Stimulated activated CD8-positive, alpha-beta memory T cell treated with anti-CD3 and anti-CD28 coated beads, Interleukin-2, amount 100 ng/mL, for 1 hour (primary cell): ENCODE measurements at places on chromosomes 12 and 14.

GRCh38 chr12:115322275-115322674 lies 638.3 kb upstream of the TBX3 start:
- DNase-seq = no peak

- DNase-seq = no peak
Measured at GRCh38 chr14:57981817-57982560, 116.1 kb upstream of the SLC35F4 start.

DNA sequence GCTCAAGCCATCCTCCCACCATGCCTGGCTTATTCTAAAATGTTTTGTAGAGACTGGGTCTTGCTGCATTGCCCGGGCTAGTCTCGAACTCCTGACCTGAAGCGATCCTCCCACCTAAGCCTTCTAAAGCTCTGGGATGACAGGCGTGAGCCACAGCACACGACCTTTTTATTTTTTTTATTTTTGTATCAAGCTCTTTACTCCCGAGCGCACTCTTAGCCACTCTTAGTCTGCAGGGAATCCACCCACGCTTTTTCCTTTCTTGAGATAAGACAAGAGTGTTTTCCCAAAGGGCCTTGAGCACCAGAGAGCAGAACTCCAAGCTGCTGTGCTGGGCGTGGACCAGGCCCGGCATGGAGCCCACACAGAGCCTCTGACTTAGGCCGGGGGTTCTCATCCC lies 23.4 kb downstream of the MAP1LC3B2 start:
- no peak for DNase-seq

- no peak for DNase-seq
Measured at GRCh38 chr12:49068879-49069506, 786 bp downstream of the RHEBL1 start.

GRCh38 chr12:51318846-51319599 lies 5.0 kb downstream of the BIN2 start:
- DNase-seq = peak; percentile 24

DNA sequence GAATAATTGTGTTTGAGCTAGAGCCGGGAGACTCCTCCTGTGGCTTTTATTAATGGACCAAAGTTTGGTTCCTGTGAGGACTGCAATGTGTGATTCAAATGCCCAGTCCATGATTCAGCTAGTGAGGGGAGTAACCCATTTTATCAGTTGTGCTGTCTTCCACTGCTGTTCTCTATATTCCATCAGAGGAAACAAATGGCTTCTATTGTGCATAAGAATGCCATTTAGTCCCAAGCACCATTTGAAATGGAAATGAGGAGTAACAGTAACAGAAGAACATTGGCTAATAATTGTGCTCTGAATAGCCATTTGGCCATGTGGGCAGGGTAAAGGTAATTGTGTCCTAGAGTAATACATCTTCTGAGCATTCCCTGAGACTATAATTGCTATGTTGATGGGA lies 642.7 kb downstream of the DIO2 start:
- no peak for DNase-seq

DNA sequence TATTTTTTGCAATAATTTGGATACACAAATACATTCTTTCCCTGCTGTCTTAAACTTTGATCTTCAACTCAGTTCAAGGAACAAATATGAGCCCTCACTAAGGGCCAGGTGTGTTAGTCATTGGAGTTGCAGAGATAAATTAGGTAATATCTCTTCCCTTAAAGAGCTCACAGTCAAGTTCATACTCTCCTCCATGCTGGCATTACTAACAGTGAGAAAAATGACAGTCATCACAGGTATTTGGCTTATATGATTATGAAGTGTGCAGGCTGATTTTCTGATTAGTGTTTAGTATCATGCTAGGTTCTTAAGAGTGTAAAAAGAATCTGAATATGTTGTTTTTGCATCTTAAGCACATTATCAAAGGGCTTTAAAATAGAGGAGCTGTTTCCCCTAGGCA lies 594.7 kb downstream of the CCER1 start:
- DNase-seq = no peak

- no peak for DNase-seq
Measured at GRCh38 chr12:75933101-75933500, 98.5 kb downstream of the PHLDA1 start.

DNA sequence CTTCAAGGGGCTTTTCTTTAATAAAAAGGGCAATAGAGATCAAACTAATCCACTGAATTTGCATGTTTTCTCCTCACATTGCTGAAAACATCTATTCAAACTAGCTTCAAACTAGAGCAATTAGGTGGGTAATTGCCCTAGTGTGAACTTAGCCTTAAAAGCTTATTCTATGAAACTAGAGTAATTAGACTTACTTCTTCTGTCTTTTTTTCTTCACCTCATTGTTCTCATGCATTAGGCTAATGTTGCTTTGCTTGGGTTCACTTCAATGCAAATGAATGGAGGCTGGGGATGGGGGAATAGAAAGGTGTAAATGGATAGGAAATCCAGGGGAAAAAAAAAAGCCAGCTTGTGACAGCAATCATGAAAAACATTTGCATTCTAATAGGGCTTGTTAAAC lies 414.8 kb upstream of the LMO3 start:
- DNase-seq = no peak

- DNase-seq = no peak
Measured at GRCh38 chr12:73221836-73222235, 949.7 kb downstream of the TRHDE start.

GRCh38 chr12:103924761-103925641 lies 5.2 kb upstream of the HSP90B1 start:
- DNase-seq = no peak

DNA sequence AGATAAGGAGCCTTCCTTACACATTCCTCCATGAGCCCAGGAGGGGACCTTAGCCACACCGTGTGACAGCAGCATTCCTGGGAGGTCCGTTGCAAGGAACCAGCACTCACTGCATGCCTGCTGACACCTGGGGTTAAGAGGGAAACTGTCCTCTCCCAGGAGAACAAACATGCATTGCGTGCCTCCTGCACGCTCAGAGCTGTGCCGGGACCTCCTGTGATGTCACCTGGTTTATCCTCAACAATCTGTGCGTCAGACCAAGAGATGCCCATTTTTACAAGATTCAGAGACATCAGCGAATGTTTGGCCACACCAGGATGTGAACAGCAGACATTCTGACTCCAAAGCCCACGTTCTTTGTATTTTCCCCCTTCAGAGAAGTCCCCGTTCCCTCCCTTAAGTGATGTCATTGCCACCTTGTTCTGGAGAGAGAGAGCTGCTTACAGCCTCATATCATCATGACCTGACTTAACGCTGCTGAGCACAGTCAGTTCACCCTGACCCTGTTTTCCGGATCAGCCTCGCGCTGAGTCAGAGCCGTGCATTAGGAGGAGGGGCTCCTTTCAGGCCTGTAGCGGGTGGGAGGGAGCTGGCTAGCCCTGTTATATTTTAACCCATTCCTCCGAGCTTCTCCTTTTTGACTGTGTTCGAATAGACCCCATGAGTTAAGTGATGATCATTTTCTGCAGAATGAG lies 36.2 kb downstream of the TMEM120B start:
- no peak for DNase-seq

GRCh38 chr14:34489324-34489723 lies 27.3 kb upstream of the SPTSSA start:
- DNase-seq = no peak

GRCh38 chr12:63898764-63899337 lies 54.4 kb downstream of the SRGAP1 start:
- DNase-seq = no peak

DNA sequence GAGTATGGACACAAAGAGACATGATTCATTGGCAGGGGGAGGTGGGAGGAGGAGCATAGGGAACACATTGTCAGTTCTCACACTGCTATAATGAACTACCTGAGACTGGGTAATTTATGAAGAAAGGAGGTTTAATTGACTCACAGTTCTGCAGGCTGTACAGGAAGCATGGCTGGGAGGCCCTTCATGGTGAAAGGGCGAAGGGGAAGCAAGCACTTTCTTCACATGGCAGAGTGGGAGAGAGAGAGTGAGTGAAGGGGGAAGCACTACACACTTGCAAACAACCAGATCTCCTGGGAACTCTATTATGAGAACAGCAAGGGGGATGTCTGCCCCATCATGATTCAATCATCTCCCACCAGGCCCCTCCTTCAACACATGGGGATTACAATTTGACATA lies 391.8 kb downstream of the BMP4 start:
- no peak for DNase-seq

DNA sequence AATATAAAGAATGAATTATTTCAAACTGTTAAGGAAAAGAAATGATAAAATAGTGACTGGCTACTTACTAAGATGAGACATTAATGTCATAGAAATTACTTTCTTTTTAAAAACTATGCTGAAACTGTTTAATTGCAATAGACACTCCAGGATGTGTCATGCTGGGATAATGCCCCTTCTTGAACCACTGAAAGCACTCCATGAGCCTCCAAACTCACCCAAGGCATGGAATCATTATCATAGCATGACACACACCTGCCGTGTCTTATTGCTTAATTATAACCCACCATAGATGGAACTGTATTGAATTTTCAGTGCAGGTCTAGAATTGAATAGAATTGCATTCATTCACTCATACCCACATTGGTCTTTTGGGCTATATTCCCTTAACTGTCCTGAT lies 4.3 kb downstream of the MBIP start:
- no peak for DNase-seq

DNA sequence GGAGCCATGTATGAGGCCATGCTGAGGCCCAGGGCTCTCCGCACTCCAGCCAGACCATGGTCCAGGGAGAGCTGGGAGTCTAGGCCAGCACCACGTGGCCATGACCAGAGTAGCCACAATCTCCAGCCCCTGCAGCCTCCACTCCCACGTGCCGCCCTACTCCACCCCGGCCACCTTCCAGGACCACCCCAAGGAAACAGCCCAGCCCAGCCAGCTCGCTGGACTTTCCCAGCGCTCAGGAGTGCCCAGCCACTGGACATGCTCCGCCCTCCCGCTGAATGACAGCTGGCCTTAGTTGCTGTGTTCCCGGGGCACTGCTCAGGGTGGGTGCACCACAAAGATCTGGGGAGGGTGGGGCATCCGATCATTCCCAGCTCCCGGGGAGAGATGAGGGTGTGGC lies 2.1 kb upstream of the C14orf180 start:
- DNase-seq = no peak

DNA sequence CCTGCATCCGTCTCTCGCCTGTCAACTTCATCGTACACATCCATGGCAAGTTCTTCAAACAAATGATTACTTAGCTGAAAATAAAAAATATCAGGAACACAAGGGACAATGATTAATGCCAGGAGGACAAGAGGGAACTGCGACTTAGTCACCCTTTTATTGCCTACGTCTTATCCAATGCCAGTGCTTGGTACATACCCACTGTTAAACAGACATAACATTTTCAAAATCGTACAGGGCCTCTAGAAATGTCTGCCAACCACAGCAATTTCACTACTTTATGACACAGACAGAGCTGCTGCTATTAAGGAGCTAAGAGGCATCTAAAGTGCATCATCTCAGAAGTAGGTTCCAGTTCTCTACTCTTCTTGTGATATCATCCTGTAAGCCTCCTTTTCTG lies 34.6 kb downstream of the GIT2 start:
- no peak for DNase-seq

GRCh38 chr14:77707355-77707723 lies 484 bp downstream of the ALKBH1 start:
- no peak for DNase-seq

- DNase-seq = no peak
Measured at GRCh38 chr12:7019043-7019569, 830 bp upstream of the LPCAT3 start.

DNA sequence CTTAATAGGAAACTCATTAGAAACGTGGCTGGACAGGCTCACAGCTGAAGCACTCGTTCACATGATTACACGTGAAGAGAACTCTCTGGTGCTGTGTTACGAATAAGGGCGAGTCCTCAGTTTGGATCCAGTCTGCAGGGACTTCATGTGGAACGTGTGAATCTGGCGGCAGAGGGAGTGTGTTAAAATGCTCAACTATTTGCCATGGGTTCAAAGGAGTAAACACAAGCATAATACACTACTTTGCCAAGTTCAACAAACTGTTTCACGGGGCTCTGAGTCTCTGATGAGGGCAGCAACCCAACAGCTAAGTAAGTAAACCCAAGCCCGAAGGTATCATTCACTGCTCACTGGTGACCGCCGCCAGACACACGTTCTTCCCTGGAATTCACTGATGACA lies 42.4 kb downstream of the NUAK1 start:
- no peak for DNase-seq

GRCh38 chr14:89399594-89400068 lies 17.4 kb downstream of the FOXN3 start:
- no peak for DNase-seq

DNA sequence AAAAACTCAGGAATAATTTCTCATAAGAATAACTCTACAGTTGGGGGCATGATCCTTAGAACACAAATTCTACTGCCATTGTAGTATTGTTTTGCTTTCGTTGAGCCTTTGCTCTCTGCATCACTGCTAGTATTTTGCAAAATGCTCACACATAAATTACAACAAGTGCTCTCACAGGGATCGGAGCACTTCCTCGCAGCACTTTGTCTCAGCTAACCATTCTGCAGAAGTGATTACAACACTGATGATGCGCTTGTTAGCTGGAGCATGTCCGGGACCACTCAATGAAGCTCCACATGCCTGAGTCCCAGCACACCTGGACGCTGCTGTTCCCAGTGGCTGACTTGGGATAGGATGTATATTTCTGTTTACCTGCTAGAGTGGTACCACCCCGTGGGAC lies 31.6 kb downstream of the MOAP1 start:
- DNase-seq = no peak

- DNase-seq = no peak
Measured at GRCh38 chr14:102551995-102552705, 40.3 kb upstream of the RCOR1 start.

DNA sequence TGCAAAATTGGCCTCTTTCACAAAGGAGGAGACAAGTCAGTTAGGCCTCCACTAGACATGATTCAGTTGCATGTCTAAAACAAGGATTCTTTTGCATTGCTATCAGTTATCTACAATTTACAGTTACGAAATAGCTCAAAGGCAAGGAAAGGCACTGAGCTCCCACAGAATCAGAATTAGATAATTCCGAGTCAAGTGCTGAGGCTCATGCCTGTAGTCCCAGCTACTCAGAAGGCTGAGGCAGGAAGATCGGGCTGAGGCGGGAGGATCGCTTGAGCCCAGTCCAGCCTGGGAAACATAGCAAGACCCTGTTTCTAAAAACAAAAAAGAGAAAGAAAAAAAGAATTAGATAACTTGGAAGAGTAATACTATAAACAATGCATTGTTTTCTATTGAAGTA lies 12.3 kb upstream of the RTRAF start:
- no peak for DNase-seq

GRCh38 chr12:18676141-18676540 lies 61.7 kb downstream of the PLCZ1 start:
- DNase-seq = no peak

DNA sequence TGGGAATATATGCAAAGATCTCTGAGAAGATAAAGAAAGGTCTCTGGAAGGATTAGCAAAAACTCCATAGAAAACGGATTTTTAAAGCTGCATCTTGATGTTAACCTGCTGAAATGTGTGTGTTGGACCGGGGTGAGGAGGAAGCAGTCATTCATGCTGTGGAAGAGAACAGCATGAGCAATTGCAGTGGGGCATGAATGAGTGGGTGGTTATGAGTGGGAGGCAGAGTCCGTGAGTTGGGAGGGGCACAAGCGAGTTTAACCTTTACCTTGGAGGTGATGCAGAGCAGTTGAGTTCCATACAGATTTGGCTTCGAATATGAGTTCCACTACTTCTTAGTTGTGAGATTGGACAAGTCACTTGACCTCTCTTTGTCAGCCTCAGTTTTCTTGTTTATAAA lies 29.4 kb upstream of the GALNT8 start:
- no peak for DNase-seq

GRCh38 chr12:39061576-39061975 lies 156.2 kb upstream of the CPNE8 start:
- DNase-seq = no peak

- peak; percentile 75 for DNase-seq
Measured at GRCh38 chr14:93206793-93207467, at the start of the genes GON7 and UBR7. GON7 (minus strand) TSS chr14:93207065; CDS start chr14:93207037, 28 bp downstream. UBR7 (plus strand) TSS chr14:93207256; CDS start chr14:93207292, 36 bp downstream.
